ENCODE measurements at places on chromosomes 7 and 10. TPM values are rescaled to one million over a fixed set of nuclear protein-coding genes. Genes with fewer than 3 reads are reported as not detected.

GRCh38 chr10:35217455-35217854 lies 90.8 kb downstream of the CREM start:
- no peak overlapping the region for H3K4me3 ChIP-seq
- no peaks in the 10 kb centered on the region for H3K27me3 ChIP-seq
- peak overlapping the region; percentile 39 for H3K27ac ChIP-seq

- H3K27ac ChIP-seq: no peak overlapping the region
- no peak overlapping the region for H3K4me3 ChIP-seq
- no peaks in the 10 kb centered on the region for H3K4me1 ChIP-seq
Measured at GRCh38 chr7:146772601-146773000, 656.0 kb downstream of the CNTNAP2 start.

DNA sequence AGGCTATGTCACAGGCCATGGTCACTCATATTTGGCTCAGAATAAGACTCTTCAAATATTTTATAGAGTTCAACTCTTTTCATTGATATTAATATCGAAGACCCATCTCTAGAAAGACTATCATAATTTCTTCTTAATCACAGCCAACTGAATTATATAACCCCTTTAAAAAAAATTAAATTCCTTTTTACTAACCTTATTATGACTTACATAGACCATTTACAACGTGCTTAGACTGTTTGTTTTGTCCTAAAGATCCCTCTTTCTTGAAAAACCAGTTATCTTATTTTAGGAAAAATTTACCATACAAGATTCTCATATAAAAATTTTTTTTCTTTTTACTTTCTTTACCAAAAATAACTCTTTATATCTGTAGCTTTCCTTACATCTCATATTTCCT lies 10.2 kb upstream of the TMEM254 start:
- H3K27me3 ChIP-seq: no peaks in the 10 kb centered on the region
- H3K36me3 ChIP-seq: no peaks in the 10 kb centered on the region
- H3K4me3 ChIP-seq: no peak overlapping the region
- no peak for DNase-seq
- H3K4me1 ChIP-seq: no peaks in the 10 kb centered on the region

DNA sequence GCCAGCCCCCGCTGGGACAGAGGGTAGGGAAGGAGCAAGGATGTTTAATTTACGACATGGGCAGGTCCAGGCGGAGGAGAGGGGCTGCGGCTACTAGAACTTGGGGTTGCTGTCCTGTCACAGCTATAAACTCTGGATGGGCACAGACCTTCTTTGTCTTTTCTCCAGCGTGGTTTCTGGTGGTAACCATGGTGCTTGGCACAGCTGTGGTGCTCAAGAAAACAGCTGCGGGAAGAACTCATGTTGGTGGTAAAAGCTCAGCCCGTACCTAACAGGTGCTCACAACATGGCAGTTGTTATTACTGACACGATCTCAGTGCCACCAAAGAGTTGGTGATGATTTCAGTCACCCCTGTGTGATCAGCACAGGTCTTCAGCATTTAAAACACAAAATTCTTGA lies 13.8 kb downstream of the BAIAP2L1 start:
- no peak for DNase-seq
- no peaks in the 10 kb centered on the region for H3K4me1 ChIP-seq
- no peak overlapping the region for H3K4me3 ChIP-seq
- no peaks in the 10 kb centered on the region for H3K27me3 ChIP-seq
- no peak overlapping the region for H3K27ac ChIP-seq
- no peaks in the 10 kb centered on the region for H3K36me3 ChIP-seq

DNA sequence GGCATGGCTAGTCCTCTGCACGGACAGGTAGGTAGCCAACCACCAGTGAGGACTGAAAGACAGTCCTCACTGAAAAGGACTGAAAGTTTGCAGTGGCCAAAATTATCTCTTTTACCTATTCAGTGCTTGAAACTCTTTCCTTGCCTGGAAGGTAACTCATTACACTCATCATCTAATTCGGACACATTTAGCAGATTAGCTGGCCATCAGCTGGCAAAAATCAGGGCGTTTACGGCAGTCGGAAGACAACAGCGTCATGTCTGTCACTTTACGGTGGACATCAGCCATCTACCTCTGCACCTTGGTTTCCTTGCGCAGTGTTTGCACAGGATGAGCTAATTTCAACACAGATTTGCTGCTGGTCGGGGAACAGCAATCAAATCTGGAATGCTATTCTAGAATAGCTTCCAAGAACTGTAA lies 740 bp downstream of the ANXA7 start:
- H3K27ac ChIP-seq: peak overlapping the region; percentile 93
- DNase-seq: peak; percentile 18
- peaks cover 7% of the 10 kb centered on the region for H3K4me1 ChIP-seq
- H3K4me3 ChIP-seq: peak overlapping the region; percentile 89
- H3K36me3 ChIP-seq: no peaks in the 10 kb centered on the region

- no peaks in the 10 kb centered on the region for H3K36me3 ChIP-seq
- H3K27me3 ChIP-seq: no peaks in the 10 kb centered on the region
- no peaks in the 10 kb centered on the region for H3K4me1 ChIP-seq
Measured at GRCh38 chr7:100866729-100867039, 503 bp upstream of the TRIP6 start.

- H3K4me1 ChIP-seq: no peaks in the 10 kb centered on the region
- H3K27ac ChIP-seq: no peak overlapping the region
- H3K4me3 ChIP-seq: no peak overlapping the region
- no peaks in the 10 kb centered on the region for H3K36me3 ChIP-seq
Measured at GRCh38 chr7:122827763-122828162, 58.5 kb downstream of the CADPS2 start.

DNA sequence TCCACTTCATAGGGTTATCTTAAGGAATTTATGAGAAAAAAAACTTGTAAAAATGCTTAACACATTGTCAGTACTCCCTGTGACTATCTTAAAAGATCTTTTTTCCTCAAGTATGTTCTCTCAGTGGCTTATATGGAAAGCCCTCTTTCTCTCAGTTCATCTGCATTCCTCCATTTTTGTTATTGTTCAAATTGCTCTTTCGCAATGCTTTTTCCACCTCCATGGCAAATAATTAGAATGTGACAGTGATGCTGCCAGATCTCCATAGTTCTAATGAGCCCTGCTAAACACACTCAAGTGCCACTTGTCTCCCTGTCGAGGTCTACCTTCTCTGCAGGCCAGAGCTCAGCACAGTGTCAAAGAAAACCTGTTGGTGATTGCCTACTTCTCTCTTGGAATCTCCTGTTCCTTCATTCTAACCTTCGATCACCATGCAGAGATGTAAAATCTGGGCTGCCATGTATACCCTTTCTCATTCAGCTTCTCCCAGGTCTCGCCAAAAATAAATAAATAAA lies 37.2 kb upstream of the ABCB5 start:
- no peaks in the 10 kb centered on the region for H3K27me3 ChIP-seq
- H3K27ac ChIP-seq: no peak overlapping the region
- H3K4me1 ChIP-seq: no peaks in the 10 kb centered on the region
- H3K4me3 ChIP-seq: no peak overlapping the region
- DNase-seq: no peak

GRCh38 chr7:50978633-50979215 lies 196.0 kb upstream of the GRB10 start:
- no peak for DNase-seq
- no peak overlapping the region for H3K27ac ChIP-seq
- H3K4me3 ChIP-seq: no peak overlapping the region
- no peaks in the 10 kb centered on the region for H3K36me3 ChIP-seq
- no peaks in the 10 kb centered on the region for H3K4me1 ChIP-seq
- H3K27me3 ChIP-seq: no peaks in the 10 kb centered on the region

DNA sequence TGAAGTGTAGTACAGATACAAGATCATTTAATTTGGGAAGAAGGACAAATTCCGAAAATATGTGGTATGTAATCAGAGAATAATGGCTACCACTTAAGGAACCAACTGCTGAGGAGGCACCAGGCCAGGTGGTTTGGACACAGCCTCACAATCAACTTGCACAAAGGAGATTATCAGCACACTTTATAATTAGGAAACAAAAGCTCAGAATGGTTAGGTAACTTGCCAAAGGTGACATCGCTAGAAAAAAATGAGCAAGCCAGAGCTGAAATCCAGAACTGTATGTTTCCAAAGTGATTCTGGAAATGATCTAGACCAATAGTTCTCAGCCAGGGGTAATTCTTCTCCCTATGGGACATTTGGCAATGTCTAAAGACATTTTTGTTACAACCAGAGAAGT lies 36.6 kb downstream of the ERCC6 start:
- H3K27ac ChIP-seq: no peak overlapping the region
- no peak overlapping the region for H3K4me3 ChIP-seq
- no peak for DNase-seq
- no peaks in the 10 kb centered on the region for H3K36me3 ChIP-seq
- H3K27me3 ChIP-seq: no peaks in the 10 kb centered on the region

GRCh38 chr10:122165484-122166276 lies 105.4 kb upstream of the BTBD16 start:
- H3K4me3 ChIP-seq: no peak overlapping the region
- no peaks in the 10 kb centered on the region for H3K36me3 ChIP-seq
- DNase-seq: no peak
- no peak overlapping the region for H3K27ac ChIP-seq
- H3K4me1 ChIP-seq: no peaks in the 10 kb centered on the region

Gene PNLIP
- not detected for total RNA-seq

DNA sequence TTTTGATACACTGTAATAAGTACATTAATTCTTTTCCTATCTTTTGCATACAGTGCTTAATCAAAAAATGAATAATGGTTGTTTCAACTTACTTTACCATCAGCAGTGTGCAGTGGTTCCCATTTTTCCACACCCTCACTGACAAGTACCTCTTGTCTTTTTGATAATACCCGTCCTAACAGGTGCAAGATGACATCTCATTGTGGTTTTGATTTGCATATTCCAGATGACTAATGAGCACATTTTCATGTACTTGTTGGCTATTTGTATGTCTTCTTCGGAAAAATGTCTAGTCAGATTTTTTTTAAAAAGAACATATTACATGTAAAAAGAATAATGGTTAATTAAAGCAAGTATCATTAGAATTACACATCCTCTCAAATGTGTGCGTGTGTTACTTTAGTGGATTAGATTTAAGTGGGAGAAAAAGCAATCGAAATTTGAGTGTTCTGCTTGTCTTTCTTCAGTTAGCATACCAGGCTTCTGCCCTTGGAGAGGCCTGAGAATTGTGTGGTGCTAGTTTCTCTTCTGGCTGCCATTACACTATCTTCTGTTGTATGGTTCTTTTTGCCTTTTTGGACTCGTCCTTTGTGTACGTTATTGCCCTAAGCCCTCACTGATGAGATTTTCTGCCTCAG lies 291.2 kb downstream of the AUTS2 start:
- H3K27me3 ChIP-seq: no peaks in the 10 kb centered on the region
- no peak for DNase-seq
- no peaks in the 10 kb centered on the region for H3K4me1 ChIP-seq

DNA sequence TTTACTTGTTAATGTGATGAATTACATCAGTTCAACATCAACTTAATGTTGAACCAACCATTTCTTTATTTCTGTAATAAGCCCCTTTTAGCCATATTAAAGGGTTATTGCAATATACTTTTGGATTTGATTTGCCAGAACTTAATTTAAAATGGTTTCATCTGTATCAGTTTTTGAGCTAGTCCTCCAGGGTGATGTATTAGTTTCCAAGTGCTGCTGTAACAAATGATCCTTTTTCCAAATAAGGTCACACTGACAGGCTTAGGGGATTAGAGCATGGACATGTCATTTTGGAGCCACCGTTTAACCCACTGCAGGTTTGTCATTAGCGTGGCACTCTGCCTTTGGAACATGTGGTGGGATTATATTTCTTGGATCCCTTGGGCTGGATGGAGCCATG lies 244.8 kb upstream of the PLPP4 start:
- H3K4me1 ChIP-seq: no peaks in the 10 kb centered on the region
- H3K4me3 ChIP-seq: no peak overlapping the region
- no peak for DNase-seq
- H3K27me3 ChIP-seq: no peaks in the 10 kb centered on the region

All from uterus (tissue), 4 donors.